ENCODE measurements at places on chromosomes 7 and 10.

DNA sequence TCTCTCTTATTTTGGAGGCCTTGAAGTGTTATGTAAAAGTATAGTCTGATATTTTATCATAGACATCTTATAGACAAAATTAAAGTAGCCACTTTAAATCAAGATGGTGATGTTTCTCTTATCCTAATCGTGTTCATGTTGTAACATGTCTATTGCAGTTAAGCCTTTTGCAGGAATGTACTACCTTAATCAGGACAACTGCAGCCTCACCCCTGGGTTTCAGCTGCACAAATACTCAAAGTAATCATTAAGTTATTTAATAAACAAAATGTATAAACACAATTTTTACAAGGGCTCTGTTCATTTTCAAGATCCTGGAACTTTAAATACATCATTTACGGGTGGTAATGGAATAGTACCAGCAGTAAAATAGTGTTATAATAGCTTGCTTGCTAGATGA lies 14.4 kb upstream of the KIF5B start:
- DNase-seq: no peak

DNA sequence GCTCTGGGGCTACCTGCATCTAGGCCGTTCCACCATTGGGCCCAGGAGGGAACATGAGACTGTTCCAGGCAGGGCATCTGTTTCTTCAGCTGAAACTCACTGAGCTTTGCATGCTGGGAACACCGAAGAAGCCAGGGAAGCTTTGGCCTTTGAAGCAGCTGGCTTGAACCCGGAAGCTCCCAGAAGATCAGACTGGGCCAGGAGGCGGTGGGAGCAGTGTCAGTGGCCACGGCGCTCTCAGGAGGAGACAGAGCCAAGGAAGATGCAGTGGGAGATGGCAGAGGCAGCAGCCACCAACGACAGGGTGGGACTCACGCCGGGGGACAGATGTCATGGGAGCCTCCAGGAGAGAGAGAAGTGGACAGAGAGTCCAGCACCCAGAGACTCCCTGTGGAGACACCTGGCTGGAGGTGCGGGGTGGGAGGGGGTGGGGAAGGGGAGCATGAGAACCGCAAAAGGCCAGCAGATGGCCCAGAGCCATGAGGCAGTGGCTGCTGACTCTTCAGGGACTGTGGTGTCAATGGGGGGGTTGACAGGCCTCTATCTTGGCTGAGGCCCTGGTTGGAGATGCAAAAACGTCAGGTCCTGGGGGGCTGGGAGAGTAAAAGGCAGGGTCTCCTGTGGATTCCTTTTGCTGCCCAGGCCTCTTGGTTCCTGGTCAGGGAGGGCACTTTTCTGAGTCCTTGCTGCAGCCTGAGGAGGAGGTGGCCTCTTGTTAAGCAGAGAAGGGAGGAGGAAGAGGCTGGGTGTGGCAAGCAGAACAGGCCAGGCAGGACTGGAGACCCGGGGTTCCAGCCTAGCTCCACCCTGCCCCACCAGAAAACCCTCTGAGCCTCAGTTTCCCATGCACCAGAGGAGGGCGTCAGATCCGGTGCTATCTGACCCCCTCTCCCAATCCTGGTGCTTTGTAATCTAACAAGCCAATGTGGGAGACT lies 6.3 kb upstream of the AQP1 start:
- DNase-seq: no peak

DNA sequence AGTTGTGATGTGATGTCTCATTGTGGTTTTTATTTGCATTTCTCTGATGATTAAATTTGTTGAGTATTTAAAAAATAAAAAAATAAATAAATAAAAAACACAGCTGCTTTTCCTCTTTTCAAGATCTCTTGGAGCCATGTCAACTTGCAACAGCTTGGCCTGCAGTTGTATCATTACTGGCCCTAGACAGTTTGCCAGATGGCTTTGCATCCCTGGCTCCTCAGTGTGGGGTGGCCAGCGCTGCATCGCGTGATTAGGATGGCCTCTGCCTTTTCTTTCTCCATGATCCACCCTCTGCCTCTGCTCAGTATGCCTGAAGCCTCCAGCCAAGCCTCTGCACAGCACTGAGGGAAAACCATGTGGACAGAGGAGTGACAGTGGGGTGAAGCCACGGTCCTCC lies 96.8 kb downstream of the PPP1R3C start:
- DNase-seq: no peak

DNA sequence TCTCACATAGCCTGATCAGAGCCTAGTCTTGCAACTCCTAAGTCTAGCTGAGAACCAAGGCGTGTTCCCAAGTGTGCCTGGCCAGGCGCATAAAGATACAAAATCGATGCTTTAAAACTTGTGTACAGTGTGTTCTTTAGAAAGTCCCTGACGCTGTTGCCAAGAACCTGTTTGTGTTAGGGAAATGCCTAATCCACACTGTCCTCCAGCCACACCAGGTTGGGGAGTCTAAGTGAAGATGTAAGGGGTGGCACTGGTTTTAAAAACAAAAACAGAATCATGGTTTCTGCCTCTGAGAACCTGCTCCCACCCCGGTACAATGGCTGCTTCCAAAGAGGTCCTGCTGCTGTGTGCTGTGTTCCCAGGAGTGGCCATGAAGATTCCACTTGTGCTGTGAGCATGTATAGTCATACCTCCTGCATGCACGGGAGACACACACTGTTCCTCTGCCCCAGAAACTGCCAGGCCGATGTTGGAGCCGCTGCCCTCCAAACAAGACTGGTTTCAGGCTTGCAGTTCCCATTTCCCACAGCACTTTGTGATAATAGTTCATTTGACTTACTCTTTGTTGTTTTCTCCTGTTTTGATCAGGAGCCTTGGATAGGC lies 88.5 kb downstream of the CCNY start:
- no peak for DNase-seq

- DNase-seq: no peak
Observed at GRCh38 chr10:110305767-110306451, 1.2 kb upstream of the SMNDC1 start.
